Activated T-helper 2 cell treated with anti-CD3 and anti-CD28 coated beads, Interferon-gamma antibody, Interleukin-2, Interleukin-4, amounts not matched to agents 10 μg/mL and 5 μg/mL and 100 μg/mL, durations not matched to agents 14 hours and 24 hours and 36 hours (primary cell): ENCODE measurements at places on chromosomes 12 and 14. TPM values are rescaled to one million over a fixed set of nuclear protein-coding genes. Genes with fewer than 3 reads are reported as not detected.
A peak's percentile ranks its signal among the peaks of the same experiment; 100 is the strongest.

- peak; percentile 74 for DNase-seq
These were observed at the start of gene ANKLE2 for GRCh38 chr12:132761032-132761920. Gene ANKLE2, minus strand, starts transcription at chr12:132761832. Its CDS starts 34 bp downstream, at chr12:132761798.

DNA sequence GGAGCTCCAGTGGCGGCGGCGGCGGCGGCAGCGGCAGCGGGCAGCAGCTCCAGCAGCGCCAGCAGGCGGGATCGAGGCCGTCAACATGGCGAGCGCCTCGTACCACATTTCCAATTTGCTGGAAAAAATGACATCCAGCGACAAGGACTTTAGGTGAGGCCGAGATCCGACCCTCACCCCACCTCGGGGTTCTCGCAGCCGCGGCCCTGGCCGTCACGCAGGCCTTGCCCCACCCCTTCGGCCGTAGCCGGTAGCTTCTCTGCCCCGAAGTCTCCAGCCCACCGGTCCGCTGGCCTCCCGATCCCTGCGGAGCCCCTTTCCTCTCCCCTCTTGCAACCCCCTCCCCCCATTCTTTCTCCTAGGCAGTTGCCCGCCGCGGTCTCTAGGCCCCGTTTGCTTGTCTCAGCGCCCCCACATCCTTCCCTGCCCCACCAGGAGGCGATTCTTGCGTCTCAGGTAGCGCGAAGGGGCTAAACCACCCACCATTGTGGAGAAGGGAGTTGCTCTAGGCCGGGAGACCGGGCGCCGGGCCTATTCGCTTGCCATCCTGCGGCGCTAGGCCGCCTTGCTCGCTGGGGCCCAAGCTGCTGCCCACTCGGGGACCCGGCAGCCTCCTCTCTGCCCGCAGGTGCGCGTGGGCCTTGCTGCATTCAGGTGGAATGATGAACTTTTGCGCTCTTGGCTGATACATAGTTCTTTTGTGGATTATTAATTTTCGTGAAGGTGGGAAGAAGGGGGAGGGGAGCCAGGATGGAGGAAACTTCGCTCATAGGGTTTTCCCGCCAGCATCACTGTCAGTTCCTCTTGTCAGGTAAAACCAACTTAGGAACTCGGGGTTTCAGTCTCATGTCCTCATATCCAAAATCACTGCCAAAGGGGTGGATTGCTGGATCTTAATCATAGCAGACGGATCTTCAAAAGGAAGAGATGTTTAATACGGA is 745 bp downstream of the CAND1 start:
- DNase-seq, result peak; percentile 47

- DNase-seq, result no peak
These were observed 90.0 kb downstream of the RIN3 start for GRCh38 chr14:92603309-92604242.

GRCh38 chr14:101955695-101956161 is 8.6 kb upstream of the DYNC1H1 start:
- no peak for DNase-seq

GRCh38 chr14:52835122-52835903 is 43.9 kb upstream of the GNPNAT1 start:
- no peak for DNase-seq

GRCh38 chr14:103510724-103511693 is 11.6 kb downstream of the CKB start:
- no peak for DNase-seq

DNA sequence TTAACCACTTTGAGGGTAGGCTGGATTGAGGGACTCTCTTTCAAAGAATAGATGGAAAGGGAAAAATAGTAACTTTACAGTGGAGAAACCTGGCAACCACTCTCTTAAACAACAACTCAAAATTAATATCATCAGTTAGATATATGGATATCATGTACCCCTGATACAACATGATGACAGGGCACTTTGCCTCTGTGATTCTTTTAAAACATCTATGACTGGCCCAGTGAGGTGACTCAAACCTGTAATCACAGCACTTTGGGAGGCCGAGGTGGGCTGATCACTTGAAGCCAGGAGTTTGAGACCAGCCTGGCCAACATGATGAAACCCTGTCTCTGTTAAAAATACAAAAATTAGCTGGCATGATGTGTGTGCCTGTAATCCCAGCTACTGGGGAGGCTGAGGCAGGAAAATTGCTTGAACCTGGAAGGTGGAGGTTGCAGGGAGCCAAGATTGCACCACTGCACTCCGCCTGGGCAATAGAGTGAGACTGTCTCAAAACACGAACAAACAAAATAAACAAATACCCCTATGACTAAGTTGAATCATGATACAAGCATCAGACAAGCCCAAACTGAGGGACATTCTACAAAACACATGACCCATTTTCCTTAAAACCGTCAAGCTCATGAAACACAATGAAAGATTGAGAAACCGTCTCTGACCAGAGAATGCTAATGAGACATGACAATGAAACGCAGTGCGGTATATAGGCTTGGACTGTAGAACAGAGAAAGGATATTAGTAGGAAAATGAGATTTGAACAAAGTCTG is 26.4 kb upstream of the SLC7A8 start:
- DNase-seq, result no peak

The FITM1 gene
- 1.0 and 1.2 TPM in 2 replicates for total RNA-seq

The PLEKHD1 gene
- total RNA-seq, result 0.09 TPM in 1 of 2 replicates, not detected in the other

The BIN2 gene
- 45.8 and 47.0 TPM in 2 replicates for total RNA-seq
